Transverse colon (tissue), 4 donors: ENCODE measurements at places on chromosomes 1 and 21.

DNA sequence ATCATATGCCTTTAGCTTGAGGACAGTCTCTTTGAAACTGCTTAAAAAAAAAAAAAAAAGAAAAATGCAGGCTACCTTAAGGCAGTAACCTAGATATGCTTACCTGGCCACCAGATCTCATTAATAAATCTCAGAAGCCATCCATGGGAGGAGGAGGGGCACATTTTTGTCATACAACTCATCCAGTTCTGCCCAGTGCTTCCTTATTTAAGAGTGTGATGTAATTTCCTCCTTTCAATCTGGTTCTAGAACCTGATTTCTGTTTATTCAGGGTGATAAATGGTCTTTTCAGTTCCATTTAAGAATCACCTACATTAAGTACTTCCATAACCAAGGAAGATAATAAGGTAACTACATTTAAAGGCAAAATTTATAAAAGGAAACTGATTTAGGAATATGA, 6.1 kb downstream of the ERRFI1 start:
- DNase-seq, result no peak

DNA sequence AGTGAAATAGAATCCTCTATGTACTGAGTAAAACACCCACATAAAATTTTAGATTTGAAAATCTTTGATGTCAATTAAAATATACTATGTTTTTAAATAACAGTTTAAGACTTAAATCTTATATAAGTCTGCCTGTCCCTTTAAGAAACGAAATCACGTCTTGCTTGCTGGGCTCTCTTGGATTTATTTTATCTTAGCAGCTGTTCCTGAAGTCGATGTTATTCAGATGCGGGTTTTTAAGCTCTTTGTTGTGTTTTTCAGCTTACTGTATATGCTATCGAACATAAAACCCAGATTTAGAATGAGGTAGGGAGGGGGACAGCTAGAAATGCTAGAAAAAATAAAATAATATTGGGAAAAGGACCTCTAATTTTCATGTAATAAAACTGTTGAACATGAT, 11.1 kb upstream of the SSX2IP start:
- DNase-seq, result no peak

DNA sequence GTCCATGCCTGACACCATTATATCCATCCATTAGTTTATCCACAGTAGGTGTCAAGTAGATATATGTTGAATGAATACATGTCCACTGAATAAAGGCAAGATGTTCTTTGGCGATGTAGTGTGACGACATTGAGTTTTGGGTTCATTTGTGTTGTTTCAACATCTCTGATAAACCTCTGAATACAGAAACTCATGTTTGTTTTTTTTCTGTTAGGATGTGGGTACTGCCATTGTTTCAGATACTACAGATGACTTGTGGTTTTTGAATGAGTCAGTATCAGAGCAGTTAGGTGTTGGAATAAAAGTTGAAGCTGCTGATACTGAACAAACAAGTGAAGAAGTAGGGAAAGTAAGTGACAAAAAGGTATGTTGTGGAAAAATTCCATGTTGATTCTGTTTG, 28.1 kb downstream of the MDM4 start:
- DNase-seq, result no peak

GRCh38 chr1:233294913-233295236, 650 bp downstream of the PCNX2 start:
- DNase-seq, result peak; percentile 13

DNA sequence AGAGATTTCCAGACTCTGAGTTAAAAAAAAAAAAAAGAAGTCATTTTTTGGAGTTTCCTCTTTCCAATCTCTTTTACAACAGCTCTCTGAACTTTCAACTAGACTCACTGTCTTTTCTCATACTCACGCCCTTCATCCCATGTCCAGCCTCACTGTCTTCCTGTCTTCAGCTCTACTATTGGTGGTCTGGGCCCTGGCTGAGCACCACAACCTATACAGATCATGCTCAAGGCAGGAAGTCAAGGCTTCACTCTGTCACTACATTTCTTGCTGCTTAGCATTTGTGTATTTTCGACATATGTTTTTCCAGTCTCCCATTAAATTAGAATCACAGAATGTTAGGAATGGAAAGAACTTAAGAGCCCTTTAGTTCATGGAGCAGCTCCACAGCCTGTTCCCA, 106.4 kb upstream of the PPP2R5A start:
- DNase-seq, result no peak

DNA sequence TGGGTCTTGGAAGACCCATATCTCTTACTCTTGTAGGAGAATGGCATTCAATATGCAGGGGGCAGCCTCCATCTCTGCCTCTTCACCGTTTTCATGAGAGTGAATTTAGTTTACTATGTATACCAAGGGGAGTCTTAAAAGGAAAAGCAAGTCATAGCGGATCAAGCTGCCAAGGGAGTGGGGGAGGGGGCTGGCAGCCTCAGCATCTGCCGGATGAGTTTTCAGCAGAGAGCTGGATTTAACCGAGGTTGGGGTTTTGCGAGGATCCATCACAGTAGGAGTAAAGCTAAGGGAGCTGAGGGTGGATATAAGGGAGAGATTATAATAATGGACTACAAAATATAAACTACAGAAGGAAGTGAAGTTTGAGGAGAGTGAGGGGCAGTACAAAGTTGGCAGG, 9.9 kb downstream of the CD160 start:
- no peak for DNase-seq

DNA sequence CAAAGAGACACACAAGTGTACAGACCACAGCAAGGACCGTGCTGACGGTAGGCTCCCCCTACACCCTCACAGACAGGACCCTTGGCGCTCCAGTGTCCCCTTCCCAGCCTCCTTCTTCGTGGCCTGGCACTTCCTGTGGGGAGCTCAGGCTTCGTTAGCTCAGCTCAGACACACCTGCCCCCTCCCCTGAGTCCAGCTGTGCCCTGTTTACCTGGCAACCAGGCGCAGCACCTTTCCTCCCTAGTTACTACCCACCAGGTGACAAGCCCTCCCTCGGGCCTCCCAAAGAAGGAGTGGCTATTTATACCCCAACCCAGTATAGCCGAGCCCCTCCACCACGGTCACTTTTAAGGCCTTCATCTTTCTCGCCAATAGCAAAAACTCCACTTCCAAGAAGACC, 4.7 kb downstream of the CELF3 start:
- DNase-seq, result no peak

- DNase-seq, result no peak
Measured at GRCh38 chr1:9596415-9597123, 7.9 kb downstream of the TMEM201 start.

DNA sequence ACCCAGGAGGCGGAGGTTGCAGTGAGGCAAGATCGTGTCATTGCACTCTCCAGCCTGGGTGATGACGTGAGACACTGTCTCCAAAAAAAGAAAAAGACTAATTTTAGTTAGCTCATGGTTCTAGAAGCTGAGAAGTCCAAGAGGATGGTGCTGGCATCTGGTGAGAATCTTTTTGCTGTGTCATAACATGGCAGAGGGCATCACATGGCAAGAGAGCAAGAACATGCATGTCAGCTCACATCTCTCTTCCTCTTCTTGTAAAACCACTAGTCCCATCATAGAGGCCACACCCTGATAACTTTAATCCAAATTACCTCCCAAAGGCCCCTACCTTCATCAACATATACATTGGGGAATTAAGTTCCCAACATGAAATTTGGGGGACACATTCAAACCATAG, 13.8 kb upstream of the CNN3 start:
- DNase-seq, result no peak

DNA sequence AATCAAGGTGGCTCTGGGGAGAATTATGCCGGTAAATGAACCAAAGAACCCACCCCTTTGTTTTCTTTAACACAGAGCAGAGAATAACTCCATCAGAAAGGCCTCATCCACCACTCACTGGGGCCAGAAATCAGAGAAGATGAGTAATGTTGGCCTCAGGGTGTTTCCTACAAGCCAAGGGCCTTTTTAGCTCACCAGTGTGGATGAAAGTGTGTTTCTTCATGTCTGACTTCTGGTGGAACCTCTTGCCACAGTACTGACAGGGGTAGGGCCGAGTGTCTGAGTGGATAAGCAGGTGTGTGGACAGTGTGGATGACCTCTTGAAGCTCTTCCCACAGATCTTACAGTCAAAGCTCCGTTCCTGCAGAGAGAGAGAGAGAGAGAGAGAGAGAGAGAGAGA, 8.3 kb downstream of the GFI1 start:
- DNase-seq, result no peak

- no peak for DNase-seq
Measured at GRCh38 chr1:3366126-3367051, 88.1 kb upstream of the ARHGEF16 start.

- peak; percentile 44 for DNase-seq
Measured at GRCh38 chr1:110524311-110525248, 5.6 kb upstream of the KCNA10 start.

DNA sequence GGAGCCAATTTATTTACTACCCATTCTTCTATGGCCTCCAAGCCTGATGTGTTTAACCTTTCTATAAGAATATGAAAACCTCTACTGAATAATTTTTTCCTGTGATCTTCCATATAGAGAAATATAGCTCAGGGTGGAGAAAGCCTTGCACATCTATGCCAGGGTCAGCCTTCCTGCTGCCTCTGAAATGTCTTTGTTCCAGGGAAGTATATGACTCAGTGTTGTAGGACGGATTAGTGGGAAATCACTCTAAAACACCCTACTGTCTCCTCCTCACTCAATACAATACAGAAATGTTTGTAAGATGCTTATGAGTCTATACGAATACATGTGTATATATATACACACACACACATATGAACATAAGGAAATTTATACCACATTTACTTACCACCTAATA, 1044.9 kb downstream of the BRINP3 start:
- DNase-seq, result no peak

DNA sequence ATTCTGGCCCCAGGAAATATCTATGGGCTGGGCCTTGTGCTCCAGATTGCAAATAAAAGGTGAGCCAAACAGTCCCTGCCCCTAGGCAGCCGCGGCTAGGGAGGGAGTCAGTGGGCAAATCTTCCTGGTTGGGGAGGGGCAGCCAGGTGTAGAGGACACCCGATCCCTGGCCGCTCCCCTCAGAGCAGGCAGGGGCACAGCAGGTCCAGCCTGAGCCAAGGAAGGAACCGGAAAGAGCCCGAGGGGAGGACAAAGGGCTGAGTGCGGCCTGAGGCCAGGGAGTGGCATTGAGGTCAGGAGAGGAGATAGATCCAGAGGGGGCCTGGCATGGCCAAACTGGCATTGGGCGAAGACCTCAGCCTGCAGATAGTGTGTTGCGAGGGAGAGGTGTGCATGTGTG, 36.6 kb upstream of the ARF1 start:
- DNase-seq, result no peak

DNA sequence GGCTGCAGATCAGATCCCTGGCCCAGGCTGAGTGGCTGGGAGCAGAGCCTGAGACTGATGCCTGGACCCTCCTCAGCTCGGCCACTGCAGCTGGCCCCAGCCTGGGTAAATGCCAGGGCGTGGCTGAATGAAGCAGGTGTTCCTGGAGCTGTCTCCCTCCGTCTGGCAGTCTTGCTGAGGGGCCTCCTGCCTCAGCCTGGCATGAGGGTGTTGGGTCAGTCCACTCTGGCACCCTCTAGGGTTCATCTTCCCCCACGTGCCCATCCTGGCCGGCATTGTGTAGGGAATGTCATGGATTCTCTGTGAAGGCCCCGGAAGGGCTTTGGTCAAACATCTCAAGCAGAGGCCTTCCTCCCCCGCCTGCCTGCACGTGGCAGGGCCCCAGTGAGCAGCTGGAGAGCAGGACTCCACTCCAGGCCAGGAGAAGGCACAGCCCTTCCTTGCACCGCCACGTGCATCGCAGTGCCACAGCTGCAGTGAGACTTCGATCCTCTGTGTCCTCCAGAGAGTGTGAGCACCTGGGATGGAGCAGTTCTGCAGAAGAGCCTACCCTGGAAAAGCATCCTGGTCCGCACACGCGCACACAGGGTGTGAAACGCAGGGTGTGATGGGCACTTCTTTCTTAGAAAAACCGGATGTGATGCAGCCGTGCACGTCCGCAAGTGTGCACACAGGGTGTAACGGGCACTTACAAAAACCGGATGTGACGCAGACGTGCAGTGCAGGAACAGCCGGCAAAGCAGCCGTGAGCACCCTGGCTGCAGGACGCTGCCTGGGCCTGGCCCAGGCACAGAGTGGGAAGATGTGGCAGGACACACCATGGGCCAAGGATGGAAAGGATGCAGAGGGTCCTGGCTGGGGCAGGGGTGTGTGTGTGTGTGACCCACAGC, 4.6 kb upstream of the KRTAP10-4 start:
- DNase-seq, result no peak

DNA sequence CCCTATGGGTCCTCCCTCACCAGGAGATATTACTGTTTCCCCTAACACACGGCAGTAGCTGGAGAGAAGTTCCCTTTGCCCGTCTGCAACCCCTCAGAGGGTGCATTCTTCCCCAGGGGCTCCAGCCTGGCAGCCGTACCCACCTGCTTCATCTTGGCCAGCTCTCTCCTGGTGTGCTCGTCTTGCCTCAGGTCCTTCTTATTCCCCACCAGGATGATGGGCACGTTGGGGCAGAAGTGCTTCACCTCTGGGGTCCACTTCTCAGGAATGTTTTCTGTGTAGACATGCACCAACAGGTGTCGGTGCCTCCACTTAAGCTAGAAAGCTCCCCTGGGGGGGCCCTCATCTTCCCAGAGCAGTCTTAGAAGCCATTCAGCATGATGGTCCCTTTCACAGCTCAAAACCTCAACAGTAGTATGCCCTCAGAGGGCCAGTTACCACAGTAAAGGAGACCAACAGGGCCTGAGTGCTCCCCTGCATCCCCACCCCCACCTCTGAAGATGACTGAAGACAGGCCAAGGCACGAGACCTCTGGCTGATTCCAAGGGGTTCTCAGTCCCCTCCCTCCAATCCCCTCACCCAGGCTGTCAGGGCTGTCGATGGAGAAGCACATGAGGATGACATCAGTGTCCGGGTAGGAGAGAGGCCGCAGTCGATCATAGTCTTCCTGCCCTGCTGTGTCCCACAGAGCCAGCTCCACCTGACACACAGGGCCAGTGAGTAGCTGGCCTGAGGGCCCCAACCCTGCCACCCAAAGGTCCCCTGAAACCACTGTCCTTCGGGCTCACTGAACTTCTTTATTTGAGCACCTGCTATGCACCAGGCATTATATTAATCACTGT, 4.3 kb downstream of the RHOC start:
- DNase-seq, result no peak

- DNase-seq, result no peak
Measured at GRCh38 chr1:45953934-45954847, 150.8 kb downstream of the MAST2 start.

GRCh38 chr1:1173793-1174415, at the start of gene TTLL10:
Gene TTLL10 (plus strand): TSS chr1:1173880. CDS start chr1:1179216, 5,336 bp downstream.
- peak; percentile 40 for DNase-seq

- DNase-seq, result peak; percentile 89
Measured at GRCh38 chr1:52927212-52928014, at the start of gene SCP2. Gene SCP2 (plus strand): TSS chr1:52927276. CDS start chr1:52927397, 121 bp downstream.

- DNase-seq, result no peak
Measured at GRCh38 chr21:26087223-26087918, 83.2 kb downstream of the APP start.

GRCh38 chr1:162357681-162358266, 18.9 kb downstream of the SPATA46 start:
- DNase-seq, result no peak

GRCh38 chr1:39167632-39168209, 36.8 kb upstream of the MACF1 start:
- DNase-seq, result no peak
